ENCODE measurements at places on chromosomes 4 and X. TPM values are rescaled to one million over a fixed set of nuclear protein-coding genes. Genes with fewer than 3 reads are reported as not detected.

- no peak overlapping the region for H3K27ac ChIP-seq
- no peak for DNase-seq
- H3K36me3 ChIP-seq = no peaks in the 10 kb centered on the region
- no peaks in the 10 kb centered on the region for H3K27me3 ChIP-seq
- no peak overlapping the region for H3K4me3 ChIP-seq
Observed at GRCh38 chr4:34534916-34535315, 1709.4 kb downstream of the ARAP2 start.

DNA sequence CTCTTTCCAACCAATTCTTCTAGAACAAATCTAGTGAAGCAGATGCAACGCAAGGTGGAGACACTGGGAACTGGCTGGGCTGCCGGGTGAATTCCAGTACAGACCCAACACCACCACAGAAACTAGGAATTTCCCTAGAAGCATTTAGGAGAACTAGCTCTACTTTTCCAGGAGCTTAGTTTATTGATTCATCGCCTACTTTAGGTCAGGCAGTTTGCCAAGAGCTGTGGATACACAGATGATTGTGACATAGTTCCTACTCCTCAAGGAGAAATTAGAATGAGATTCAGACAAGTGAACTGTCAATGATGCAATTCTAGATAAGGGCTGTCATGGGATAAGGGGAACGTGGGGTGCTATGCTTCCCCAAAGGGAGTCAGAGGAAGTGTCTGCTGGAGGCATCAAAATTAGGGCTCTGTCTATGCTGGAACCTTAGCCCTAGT lies 350.0 kb downstream of the CAMK2D start:
- H3K4me3 ChIP-seq = no peak overlapping the region
- no peaks in the 10 kb centered on the region for H3K36me3 ChIP-seq
- H3K4me1 ChIP-seq = no peaks in the 10 kb centered on the region
- H3K27ac ChIP-seq = no peak overlapping the region
- no peaks in the 10 kb centered on the region for H3K27me3 ChIP-seq

DNA sequence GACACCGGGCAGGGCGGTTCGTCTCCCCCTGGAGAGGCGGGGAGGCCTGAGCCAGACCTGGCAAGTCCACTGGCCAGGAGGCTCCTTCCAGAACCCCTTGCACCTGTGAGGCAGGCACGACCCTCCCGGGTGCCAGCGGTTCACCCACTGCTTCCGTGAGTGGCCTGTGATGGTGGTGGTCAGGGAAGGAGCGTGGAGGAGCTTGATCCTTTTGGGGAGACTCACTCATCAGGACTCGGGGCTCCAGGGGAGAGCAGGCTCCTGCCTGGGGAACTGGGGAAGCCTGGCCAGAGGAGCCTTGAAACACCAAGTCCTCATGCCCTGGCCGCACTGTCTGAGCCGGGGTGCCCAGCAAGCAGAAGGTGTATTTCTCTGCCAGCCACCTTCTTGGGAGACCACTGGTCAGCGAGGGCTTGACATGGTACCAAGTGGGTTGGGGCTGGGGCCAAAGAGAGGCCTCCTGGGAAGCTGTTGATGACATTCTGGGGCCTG lies 860 bp downstream of the FAM50A start:
- H3K27ac ChIP-seq = peak overlapping the region; percentile 57
- peaks cover 9% of the 10 kb centered on the region for H3K36me3 ChIP-seq
- H3K27me3 ChIP-seq = no peaks in the 10 kb centered on the region

GRCh38 chrX:132957211-132958090 lies 978 bp downstream of the HS6ST2 start:
- H3K27me3 ChIP-seq = peaks cover 5% of the 10 kb centered on the region
- H3K4me1 ChIP-seq = no peaks in the 10 kb centered on the region
- DNase-seq = peak; percentile 23
- H3K4me3 ChIP-seq = peak overlapping the region; percentile 28

DNA sequence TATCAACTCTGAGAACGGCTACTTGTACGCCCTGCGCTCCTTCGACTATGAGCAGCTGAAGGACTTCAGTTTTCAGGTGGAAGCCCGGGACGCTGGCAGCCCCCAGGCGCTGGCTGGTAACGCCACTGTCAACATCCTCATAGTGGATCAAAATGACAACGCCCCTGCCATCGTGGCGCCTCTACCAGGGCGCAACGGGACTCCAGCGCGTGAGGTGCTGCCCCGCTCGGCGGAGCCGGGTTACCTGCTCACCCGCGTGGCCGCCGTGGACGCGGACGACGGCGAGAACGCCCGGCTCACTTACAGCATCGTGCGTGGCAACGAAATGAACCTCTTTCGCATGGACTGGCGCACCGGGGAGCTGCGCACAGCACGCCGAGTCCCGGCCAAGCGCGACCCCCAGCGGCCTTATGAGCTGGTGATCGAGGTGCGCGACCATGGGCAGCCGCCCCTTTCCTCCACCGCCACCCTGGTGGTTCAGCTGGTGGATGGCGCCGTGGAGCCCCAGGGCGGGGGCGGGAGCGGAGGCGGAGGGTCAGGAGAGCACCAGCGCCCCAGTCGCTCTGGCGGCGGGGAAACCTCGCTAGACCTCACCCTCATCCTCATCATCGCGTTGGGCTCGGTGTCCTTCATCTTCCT lies 2.7 kb downstream of the PCDH10 start:
- H3K4me3 ChIP-seq = peak overlapping the region; percentile 10
- peaks cover 53% of the 10 kb centered on the region for H3K27me3 ChIP-seq
- no peaks in the 10 kb centered on the region for H3K36me3 ChIP-seq
- no peaks in the 10 kb centered on the region for H3K4me1 ChIP-seq
- H3K27ac ChIP-seq = no peak overlapping the region
- no peak for DNase-seq

DNA sequence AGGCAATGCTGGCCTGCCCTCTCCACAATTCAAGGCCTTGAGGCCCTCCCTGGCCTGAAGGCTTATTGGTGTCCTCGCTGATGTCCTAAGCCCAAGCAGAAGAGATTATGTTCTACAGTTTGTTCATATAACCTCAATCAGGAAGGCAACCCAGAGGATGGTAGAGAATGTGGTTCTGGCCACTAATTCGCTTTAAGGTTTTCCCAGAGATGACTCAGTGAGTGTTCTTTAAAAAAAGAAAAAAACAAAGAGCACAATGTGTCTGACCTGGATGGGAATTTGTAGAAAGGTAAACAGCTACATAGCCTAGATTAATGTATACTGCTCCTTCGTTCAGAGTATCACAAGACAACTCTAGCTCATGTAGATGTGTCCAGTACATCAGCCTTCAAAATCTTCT lies 66.0 kb downstream of the MANBA start:
- no peak for DNase-seq
- H3K27me3 ChIP-seq = no peaks in the 10 kb centered on the region
- no peaks in the 10 kb centered on the region for H3K36me3 ChIP-seq
- H3K4me1 ChIP-seq = no peaks in the 10 kb centered on the region

The AFP gene
- 4.6 TPM for total RNA-seq

Data from colonic mucosa (tissue), 4 donors.